ENCODE measurements at places on chromosomes 7 and 10.
A peak's percentile ranks its signal among the peaks of the same experiment; 100 is the strongest.

DNA sequence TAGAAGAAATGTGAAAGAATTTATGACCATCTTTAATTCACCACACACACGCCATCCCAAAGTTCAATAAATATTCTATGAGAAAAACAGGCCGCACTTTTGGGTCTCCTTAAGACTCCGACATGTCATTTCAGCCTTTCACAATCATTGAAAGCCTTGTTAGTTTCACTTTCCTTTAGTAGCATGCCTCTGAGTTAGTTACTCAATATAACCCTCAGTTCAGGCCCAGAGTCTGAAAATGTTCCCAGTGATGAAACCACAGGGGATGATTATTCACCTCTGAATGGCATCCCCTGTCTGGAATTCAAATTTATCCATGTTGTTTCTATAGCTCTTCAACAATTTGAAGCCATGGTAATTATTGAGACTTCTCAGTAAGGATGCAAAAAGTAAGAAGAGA, 278.1 kb upstream of the NRP1 start:
- DNase-seq: no peak

- DNase-seq: no peak
Observed at GRCh38 chr10:48358838-48359237, 52.4 kb downstream of the MAPK8 start.

DNA sequence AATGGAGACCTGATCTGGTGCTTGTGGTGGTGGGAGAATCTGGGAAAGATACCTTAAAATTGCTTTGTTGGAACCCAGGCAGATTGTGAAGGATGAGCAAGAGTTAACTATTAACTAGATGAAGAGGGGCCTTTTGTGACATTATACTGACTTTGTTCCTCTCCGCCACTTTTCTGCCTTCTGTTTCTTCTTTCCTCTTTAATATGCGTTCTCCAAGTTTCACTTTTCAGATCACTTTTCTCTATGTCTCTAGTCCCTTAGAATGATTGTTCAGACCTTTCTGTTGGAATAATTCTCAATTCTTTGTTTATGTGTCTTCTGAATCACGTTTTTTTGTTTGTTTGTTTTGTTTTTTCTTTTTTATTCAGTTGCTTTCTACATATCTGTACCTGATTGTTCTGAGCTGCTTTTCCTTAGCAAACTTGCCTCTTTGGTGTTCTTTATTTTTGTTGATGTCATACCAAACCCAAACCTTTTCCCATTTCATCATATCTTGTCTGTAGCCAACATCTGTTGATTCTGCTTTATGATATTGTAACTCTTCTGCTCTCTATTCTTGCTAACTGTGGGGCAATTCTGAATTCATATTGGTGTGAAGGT, 2.8 kb downstream of the BMPR1A start:
- DNase-seq: no peak

GRCh38 chr7:90320801-90321494, at the start of gene FAM237B:
Gene FAM237B, minus strand, starts transcription at chr7:90321304. Its CDS starts 1,556 bp downstream, at chr7:90319748.
- no peak for DNase-seq

DNA sequence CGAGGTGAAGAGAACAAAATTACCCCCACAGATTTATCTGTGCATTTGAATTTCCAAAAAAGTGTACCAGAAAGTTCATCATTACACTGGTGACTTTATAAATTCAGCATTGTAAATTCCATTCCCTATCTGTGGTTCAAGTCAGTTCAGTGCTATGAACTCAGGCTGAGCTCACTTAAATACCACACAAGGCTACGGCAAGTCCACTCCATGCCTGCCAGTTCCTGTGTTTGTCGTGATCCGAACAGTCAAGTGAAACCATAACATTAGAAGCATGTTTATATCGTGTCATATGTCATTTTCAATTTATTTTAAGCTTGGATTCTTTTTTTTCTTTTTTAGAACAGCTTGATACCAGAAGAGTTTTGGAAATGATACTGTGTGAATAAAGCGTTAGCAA, 14.8 kb downstream of the MBL2 start:
- DNase-seq: no peak

DNA sequence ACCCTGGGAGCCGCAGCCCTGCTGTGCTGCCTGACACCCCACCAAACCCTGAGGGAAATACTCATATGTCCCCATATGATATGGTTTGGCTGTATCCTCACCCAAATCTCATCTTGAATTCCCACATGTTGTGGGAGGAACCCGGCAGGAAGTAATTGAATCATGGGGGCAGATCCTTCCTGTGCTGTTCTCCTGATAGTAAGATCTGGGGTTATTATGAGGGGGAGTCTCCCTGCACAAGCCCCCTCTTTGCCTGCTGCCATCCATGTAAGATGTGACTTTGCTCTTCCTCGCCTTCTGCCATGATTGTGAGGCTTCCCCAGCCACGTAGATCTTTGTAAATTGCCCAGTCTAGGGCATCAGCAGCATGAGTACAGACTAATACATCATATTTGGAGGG, 68.7 kb downstream of the RGS10 start:
- no peak for DNase-seq

GRCh38 chr10:43943818-43944360, 295.2 kb upstream of the ZNF32 start:
- DNase-seq: no peak

- DNase-seq: no peak
Observed at GRCh38 chr7:27220440-27220955, 20.6 kb upstream of the HOXA13 start.

- DNase-seq: no peak
Observed at GRCh38 chr7:33873981-33874750, 31.2 kb upstream of the BMPER start.

GRCh38 chr7:28296571-28297483, 115.5 kb upstream of the CREB5 start:
- peak; percentile 4 for DNase-seq

DNA sequence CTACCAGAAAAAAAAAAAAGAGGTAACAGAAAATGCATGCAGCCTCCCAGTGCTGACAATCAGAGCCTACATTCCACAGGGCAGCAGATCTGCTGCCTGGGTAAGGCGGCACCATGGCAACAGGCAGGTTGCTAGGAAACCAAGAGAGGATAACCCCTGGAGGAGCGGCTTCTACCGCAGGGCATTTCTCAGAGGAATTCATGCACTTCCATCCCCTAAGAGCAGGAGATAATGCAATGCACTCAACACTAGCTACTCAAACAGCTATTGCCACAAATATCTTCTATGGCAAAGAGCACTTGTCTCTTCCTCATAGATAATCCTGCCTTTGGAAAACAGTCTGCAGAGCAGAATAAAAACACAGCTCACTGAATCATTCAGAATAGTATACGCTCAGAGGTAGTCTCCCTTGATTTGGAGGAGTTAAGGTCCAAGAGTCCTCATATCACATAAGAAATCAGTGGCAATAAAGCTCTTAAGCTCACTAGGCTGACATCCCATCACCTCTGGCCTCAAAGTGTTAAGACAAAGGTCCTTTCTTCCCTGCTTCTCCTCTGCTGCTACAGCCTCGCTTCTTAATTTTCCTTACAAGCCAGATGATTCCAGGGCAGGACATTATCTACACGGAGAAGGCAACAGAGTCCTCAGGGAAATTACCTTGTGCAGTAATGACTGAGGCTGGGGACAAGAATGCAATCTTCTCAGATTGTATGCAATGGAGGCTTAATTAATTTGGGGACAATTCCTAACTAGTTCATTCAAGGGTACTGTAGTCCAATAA, 10.7 kb downstream of the PSAP start:
- peak; percentile 94 for DNase-seq

DNA sequence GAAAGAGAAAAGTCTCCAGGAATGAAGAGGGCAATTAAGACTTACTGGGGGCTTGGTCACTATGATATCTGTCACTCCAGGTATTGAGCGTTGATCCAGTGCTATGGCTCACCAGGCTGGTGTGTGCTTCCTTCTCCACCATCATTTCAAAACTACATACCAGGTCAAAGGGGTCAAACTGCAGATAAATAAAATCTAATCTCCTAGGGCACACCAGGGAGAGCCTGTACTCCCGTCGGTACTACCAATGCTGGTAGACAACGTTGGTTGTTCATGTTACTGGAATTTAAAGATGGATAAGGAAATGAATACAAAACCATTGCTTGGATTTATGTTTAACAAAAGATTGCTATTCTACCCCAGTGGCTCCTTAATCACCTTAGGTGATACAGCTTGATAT, 118.3 kb downstream of the MYO3A start:
- DNase-seq: no peak

- no peak for DNase-seq
Observed at GRCh38 chr10:71253981-71254818, 41.8 kb downstream of the UNC5B start.

DNA sequence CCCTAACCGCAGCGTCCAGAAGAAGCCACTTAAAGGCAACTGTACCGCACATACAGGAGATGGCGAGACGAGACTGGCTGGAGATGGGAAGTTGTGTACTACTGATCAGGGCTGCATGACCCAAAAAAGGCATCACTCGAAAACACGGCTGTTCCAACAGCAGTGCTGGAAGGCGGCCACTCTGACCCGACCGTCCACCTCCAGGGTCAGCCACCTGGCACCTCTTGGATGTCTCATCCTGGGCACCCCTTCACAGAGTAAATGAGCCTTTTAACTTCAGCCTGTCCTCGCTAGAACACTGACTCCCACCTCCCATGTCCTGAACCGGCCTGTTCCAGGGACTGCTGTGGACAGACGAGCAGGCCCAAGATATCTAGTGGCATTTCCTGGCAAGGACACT, 180.7 kb downstream of the DIP2C start:
- DNase-seq: no peak

- DNase-seq: no peak
Observed at GRCh38 chr10:70666960-70667798, 5.1 kb upstream of the ADAMTS14 start.

GRCh38 chr7:139698844-139699243, 79.0 kb downstream of the HIPK2 start:
- DNase-seq: no peak

- no peak for DNase-seq
Observed at GRCh38 chr7:14892961-14893360, 9.6 kb downstream of the DGKB start.

- DNase-seq: no peak
Observed at GRCh38 chr10:131860806-131861440, 39.9 kb upstream of the PPP2R2D start.
